ENCODE measurements at places on chromosomes 5 and 9. TPM values are rescaled to one million over a fixed set of nuclear protein-coding genes. Genes with fewer than 3 reads are reported as not detected.
A peak's percentile ranks its signal among the peaks of the same experiment; 100 is the strongest.

Gene IFNA2
- not detected for total RNA-seq

- no peak for DNase-seq
Observed at GRCh38 chr5:158390577-158390976, 531.6 kb upstream of the CLINT1 start.

GRCh38 chr9:135281151-135281550 is 193.7 kb downstream of the OLFM1 start:
- DNase-seq = no peak

DNA sequence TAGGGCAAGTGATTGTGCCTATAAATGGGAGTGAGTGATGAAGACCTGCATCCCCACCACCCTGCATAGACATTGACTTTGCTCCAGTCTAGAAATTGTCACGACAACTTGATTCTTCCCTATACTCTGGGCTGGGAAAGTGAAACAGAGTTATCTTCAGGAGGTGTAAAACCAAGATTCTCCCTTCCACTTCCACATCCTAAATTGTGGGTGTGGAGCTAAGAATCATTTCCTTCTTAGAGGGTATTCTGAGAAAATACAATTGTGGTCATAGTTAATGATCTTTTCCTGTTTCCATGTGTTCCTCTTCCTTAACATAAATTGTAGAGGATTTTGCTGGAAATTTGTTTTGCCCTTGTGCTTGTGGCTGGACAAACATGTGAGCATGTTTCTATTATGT is 96.8 kb upstream of the PJA2 start:
- no peak for DNase-seq

DNA sequence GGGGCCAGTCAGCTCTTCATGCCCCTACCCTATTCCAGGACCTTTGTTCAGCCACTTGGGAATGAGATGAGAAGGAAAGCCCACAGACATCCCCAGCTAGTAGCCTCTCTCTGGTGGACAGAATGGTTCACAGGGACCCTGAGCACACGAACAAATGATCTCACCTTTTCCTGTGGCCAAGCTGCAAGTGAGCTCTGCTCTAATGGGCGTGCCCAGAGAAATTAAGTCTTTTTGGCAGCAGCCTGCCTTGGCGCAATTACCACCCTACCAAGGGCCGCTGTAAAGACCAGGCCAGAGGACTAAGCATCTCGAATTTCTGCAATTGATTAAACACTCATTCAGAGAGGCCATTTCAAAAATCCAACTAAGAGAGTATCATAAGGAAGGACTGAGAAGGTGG is 56.0 kb downstream of the WHRN start:
- DNase-seq = no peak

DNA sequence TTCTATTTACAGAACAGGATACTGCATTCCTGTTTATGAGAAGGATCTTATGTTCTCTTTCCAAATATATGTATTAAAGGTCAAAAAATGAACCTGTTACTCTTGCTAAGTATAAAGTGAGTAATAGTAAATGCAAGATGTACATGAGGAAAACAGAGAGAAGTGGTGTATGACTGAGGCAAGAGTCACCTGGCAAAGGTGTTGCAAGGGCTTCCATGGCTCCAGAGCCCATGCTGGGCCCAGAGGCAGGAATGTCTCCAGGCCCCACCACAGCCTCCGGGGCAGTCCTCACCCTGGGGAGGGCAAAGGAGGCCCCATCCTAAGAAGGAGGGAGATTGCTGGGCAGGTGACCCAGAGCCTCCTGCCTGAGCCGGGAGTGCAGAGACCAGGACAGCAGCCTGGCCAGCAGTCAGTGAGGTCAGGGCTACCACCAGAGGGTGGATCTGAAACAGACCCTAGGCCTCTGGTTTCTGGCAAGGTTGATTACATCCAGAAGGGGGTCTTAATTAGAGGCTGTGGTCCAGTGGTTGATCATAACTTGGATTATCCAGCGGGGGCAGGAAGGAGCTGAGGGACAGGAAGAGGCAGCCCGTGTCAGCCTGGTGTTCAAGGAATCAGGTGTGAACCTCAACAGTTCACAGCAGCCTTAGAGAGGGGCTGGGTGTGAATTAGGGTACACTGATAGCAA is 57.3 kb upstream of the CPLX2 start:
- DNase-seq = no peak

Gene FOXD4L6
- not detected for total RNA-seq

Gene ZFP2
- total RNA-seq = 0.67 TPM

Gene TOR2A
- 3.6 TPM for total RNA-seq

DNA sequence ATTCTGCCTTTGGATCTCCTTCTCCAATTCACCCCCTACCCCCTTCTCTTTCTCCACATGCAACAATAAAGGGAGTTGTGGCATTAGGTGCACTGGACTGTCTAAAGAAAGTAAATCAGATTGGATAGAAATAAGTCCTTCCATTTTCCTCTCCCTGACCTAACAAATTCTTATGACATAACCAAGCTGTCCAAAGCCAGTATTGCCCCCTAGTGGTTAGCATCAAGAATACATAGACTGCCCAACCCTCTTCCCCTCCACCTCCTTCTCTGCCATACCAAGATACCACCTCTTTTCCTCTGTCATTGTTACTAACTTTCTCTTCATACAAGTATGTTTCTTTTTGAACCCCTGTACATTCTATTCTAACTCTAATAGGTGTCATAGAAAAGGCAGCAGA is 45.7 kb downstream of the PPARGC1B start:
- DNase-seq = no peak

GRCh38 chr9:15867988-15868387 is 315.1 kb downstream of the CCDC171 start:
- no peak for DNase-seq

DNA sequence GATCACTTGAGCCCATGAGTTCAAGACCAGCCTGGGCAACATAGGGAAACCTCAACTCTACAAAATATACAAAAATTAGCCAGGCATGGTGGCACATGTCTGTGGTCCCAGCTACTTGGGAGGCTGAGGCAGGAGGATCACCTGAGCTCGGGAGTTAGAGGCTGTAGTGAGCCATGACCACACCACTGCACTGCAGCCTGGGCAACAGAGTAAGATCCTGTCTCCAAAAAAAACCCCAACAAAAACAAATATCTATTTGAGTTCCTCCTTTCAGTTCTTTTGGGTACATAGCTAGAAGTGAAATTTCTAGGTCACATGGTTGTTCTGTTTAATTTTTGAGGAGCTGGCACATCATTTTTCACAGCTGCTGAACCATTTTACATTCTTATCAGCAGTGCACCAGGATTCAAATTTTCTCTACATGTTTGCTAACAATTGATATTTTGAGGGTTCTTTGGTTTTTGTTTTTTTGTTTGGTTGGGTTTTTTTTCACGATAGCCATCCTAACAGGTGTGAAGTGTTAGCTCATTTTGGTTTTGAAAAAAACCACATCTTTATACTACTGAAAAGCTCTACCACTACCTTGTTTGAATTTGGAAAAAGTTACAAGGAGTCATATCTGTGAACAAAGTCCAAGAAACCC is 176.9 kb upstream of the SLC12A2 start:
- no peak for DNase-seq

DNA sequence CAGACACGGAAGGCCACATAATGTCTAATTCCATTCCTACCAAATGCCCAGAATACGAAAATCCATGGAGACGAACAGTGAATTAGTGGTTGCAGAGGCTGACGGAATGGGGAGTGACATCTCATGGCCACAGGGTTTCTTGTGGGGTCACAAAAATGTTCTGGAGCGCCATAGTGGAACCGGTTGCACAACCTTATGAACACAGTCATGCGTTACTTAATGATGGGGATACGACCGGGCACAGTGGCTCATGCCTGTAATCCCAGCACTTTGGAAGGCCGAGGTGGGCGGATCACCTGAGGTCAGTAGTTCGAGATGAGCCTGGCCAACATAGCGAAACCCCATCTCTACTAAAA is 26.0 kb upstream of the TTLL11 start:
- DNase-seq = no peak

DNA sequence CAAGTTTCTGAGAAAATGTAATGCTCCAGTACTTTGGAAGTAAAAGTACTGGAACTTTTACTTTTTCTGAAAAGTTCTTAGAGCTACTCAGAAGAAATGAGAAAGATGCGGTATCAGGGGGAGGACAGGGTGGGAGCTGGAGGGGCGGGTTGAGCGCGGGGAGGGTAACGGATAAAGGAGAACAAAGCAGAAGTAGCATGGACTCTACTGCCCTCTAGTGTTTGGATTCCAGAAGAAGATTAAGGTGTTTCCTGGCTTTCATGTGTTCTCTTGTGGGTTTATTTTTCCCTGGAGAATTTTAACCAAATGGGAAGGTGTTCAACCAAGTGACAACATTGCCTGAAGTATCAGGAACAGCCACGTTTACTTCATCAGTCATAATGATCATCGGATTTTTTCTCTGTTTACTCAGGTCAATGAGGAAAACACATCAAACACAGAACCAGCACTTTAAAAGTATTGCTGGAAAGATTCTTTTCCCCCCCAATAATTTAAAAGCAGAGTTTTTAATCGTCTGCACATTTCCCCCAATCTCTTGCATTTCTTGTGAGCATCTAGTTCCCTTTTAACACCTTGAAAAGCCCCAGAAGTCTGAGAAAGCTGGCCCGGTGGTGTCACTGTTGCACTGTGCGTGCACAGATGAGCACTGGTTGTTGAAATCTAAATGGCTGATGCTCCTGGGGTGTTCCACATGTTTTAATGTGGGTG is 190.6 kb downstream of the MPDZ start:
- DNase-seq = no peak

- peak; percentile 77 for DNase-seq
Observed at GRCh38 chr9:121721770-121722169, 70.3 kb downstream of the DAB2IP start.

Gene FAM78A
- total RNA-seq = 69.1 TPM

Gene F2RL2
- total RNA-seq = 0.27 TPM

GRCh38 chr5:26763215-26763614 is 275.2 kb downstream of the CDH9 start:
- DNase-seq = no peak

- no peak for DNase-seq
Observed at GRCh38 chr5:60223342-60223741, 329.8 kb upstream of the PDE4D start.

DNA sequence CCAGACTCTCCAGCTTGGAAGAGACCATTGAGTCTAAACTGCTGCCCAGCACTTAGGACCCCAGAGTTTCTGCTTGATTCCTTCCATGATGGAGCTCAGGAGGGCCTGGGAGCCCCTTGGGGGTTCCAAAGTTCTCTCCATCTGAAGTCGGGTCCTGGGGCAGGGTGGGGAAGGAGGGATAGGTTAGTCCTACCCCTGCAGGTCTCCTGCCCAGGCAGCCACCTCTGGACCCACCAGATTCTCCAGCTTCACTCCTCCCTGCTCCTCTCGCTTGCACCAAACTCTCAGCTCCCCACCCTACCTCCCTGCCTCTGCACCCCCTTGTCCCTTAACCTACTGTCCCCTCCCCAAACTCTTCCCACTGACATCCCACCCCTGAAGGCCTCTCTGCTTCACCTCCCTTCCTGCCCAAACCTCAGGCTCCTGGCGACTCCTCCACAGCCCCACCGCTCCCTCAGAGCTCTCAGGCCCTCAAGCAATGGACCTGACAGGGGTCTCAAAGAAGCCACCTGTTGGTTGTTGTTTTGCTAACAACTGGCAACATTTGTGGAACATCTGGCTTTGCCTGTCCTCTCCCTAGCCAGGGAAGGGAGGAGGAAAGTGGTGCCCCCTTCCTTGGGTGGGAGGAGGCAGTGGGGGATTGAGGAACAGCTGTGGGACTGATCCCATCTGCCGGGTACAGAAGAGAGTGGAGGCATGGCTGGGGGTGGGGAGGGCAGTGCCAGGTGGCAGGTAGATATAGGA is 137.5 kb downstream of the RGS3 start:
- peak; percentile 23 for DNase-seq

GRCh38 chr5:169592937-169593650 is 9.5 kb downstream of the SPDL1 start:
- no peak for DNase-seq

Gene GZMA
- total RNA-seq = 0.87 TPM

- no peak for DNase-seq
Observed at GRCh38 chr9:79774356-79774755, 202.6 kb downstream of the TLE4 start.
